ENCODE measurements at places on chromosomes 1 and 21.
A peak's percentile ranks its signal among the peaks of the same experiment; 100 is the strongest.

GRCh38 chr1:177209357-177209756 lies 38.6 kb downstream of the BRINP2 start:
- DNase-seq, result peak; percentile 76

GRCh38 chr1:156486421-156487344 lies 13.9 kb downstream of the MEF2D start:
- DNase-seq, result no peak

- DNase-seq, result no peak
Measured at GRCh38 chr1:148367596-148367995, 115.5 kb downstream of the PPIAL4G start.

GRCh38 chr1:7046314-7046713 lies 261.1 kb downstream of the CAMTA1 start:
- DNase-seq, result no peak

GRCh38 chr1:53025769-53026112 lies 36.3 kb upstream of the PODN start:
- no peak for DNase-seq

GRCh38 chr1:112256411-112256810 lies 139.6 kb upstream of the CTTNBP2NL start:
- DNase-seq, result no peak

GRCh38 chr1:6345009-6345408 lies 48.6 kb downstream of the ACOT7 start:
- no peak for DNase-seq

DNA sequence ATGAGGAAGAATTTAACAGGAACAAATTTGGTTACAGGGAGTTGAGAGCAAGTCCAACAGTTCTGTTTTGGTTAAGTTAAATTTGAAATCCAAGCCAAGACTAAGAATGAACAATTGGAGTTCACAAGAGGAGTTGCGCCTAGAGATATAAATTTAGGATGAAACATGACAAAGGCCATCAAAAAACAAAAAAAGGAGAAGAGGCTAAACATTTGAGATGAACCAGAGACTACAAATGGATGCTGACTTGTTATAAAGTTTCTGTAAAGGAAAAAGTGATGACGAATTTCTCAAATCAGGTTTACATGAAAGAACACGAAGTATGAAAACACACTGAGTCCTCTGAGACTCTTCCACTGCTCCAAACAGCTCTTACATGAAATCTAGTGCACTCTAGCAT lies 575.6 kb downstream of the SMYD3 start:
- no peak for DNase-seq

DNA sequence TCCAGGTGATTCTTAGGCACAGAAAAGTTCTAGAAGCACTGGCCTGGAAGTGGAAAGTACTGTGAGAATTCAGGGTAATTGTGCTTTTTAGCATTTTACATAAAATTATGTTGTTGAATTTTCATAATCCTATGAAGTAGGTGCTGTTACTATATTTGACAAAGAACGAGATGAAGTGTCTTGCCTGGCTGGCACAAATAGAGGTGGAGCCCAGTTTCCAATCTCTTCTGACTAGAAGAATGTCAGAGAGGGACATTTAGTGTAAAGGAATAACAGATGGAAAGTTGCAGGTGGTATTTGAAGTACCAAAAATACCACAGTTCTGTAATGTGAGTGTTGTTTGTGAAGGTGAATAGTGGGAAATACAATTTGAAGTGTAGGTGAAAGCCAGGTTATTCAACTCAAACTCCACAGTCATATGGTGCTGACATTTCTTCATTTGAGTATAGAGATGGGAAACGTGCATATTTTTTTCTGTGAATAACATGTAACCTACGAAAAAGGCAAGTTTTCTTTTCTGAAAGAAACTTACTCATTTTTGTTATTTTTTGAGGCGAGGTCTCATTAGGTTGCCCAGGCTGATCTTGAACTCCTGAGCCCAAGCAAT lies 3.5 kb upstream of the TMCO2 start:
- no peak for DNase-seq

DNA sequence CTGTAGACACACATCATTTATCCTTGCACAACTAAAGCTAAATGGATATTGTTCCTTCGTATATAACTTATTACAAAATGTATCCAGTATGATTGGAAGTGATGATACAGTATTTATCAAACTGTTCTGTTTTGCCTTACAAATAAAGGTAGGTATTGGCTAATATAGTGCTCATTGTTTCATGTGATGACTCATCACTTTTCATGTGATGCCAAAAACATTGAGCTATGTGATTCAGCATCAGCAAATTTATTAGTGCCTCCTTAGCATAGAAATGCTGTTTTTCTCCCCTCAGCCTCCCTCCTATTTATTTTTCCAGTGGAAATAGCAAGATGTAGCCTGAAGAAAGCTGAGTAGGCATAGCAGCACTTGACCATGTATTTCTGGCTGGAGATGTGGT lies 228.6 kb upstream of the LYPLAL1 start:
- DNase-seq, result no peak

DNA sequence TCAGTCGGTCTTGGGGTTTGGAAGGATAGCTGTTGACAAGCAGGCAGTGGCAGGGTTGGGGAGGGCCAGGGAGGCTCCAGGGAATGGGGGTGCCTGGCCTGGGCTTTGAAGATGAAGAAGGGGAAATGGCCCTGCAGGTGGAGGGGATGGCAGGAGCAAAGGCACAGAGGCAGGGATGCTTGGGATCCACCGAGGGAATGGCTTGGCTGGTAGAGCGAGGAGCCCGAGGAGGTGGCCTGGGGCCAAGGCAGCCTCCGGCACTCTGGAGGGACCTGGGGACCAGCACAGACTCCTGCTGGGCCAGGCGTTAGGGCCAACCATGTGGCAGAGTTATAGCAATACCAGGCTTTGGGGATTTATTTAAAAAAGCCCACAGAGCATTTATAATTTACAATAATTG lies 62.9 kb upstream of the EDN2 start:
- DNase-seq, result peak; percentile 56

DNA sequence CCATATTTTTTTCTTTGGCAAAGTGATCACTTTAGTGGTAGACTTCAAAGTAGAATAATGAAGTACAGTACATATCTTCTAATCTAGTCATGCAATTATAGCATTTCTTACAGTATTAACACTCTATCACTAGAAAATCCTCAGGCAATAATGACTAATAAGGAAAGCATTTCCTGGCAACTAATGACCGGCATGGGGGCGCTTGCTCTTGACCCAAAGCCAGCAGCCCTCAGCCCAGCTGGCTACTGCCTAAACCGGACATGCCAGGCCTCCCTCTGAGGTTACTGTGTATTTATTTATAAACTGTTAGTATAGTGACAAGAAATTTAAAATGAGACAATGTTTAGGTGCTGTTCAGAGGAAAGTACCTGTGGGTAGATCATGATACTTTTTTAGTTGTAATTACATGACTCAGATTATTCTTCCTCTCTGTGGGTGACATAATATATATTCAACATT lies 633.8 kb downstream of the PTPRC start:
- DNase-seq, result no peak
